Activated naive CD4-positive, alpha-beta T cell treated with anti-CD3 and anti-CD28 coated beads for 36 hours (primary cell): ENCODE measurements at places on chromosomes 4 and X. TPM values are rescaled to one million over a fixed set of nuclear protein-coding genes. Genes with fewer than 3 reads are reported as not detected.

The ASB12 gene
- not detected for total RNA-seq

The CCDC160 gene
- not detected for total RNA-seq

GRCh38 chr4:98448908-98449307 is 187.7 kb downstream of the RAP1GDS1 start:
- peak; percentile 49 for DNase-seq
- H3K36me3 ChIP-seq: peaks cover 4% of the 10 kb centered on the region
- peaks cover 31% of the 10 kb centered on the region for H3K4me1 ChIP-seq
- no peak overlapping the region for H3K4me3 ChIP-seq
- H3K27ac ChIP-seq: no peak overlapping the region

DNA sequence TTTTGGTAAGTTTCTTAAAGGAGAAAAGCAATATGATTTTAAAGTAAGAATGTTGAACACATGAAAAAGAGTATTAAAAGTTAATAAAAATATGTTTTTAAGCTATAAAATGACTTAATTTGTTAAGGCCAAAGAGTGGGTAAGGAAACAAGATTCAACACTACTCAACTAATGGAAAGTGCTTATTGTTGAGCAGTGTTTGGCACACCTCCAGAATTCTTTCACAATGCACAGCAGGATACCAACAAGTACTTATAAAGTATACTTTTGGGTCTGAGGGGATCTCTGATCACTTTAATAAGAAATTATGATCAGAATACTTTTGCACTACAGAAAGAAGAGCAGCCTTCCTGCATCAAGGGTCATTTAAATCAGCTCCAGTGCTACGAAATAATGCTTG is 5.9 kb downstream of the LAMP2 start:
- no peak for DNase-seq
- no peak overlapping the region for H3K27ac ChIP-seq
- peaks cover 38% of the 10 kb centered on the region for H3K4me1 ChIP-seq
- no peaks in the 10 kb centered on the region for H3K36me3 ChIP-seq
- H3K27me3 ChIP-seq: no peaks in the 10 kb centered on the region

- H3K27me3 ChIP-seq: no peaks in the 10 kb centered on the region
- no peak overlapping the region for H3K27ac ChIP-seq
- no peak overlapping the region for H3K4me3 ChIP-seq
- H3K4me1 ChIP-seq: no peaks in the 10 kb centered on the region
These were observed 1026.9 kb upstream of the SLIT2 start for GRCh38 chr4:19224820-19225219.
